Fibroblast of skin of right biceps (primary cell): ENCODE measurements at places on chromosomes 2 and 18.

GRCh38 chr2:44642123-44642857 lies 280.5 kb downstream of the CAMKMT start:
- DNase-seq: no peak

DNA sequence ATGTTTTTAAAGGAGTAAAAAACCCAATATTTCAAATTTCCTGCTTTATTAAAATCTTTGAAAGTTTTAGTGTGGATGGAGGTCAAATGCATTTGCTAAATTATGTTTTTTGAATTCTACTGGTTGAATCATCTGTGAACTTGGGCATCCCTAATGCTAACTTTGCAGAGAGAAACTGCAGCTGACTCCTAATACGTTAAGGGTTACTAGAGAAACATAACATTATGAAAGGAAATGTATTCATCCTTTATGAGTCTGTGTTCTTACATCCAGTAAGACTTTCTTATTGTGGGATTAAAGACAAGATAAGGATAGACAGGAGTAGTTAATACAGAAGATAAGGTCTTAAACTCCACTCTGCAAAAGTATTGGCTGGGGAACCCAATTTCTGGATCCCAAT lies 140.6 kb downstream of the FAM124B start:
- peak; percentile 51 for DNase-seq

GRCh38 chr2:153532140-153532539 lies 53.6 kb upstream of the RPRM start:
- DNase-seq: no peak

DNA sequence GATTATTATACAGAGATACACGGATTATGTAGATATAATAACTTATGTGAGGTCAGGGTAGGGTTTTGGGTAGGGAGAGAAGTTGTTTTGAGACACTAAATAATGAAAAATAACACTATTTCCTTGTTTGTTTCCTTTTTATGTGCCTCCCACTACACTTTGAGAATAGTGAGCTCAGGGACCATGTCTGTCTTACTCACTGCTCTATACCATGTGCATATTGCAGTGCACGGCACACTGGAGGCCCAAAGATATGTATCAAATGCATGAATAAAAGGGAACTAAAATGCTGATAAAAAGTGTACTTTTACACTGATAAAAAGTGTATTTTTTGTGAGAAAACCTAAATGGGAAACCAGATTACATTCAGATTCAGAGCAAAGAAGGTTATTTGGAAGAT lies 151.4 kb upstream of the NABP1 start:
- DNase-seq: no peak

- DNase-seq: no peak
These were observed 32.2 kb downstream of the ZAP70 start for GRCh38 chr2:97745474-97746174.

- no peak for DNase-seq
These were observed 51.9 kb downstream of the EFEMP1 start for GRCh38 chr2:55871637-55872036.

- DNase-seq: peak; percentile 90
These were observed 36.9 kb upstream of the TANC1 start for GRCh38 chr2:158931572-158931971.

DNA sequence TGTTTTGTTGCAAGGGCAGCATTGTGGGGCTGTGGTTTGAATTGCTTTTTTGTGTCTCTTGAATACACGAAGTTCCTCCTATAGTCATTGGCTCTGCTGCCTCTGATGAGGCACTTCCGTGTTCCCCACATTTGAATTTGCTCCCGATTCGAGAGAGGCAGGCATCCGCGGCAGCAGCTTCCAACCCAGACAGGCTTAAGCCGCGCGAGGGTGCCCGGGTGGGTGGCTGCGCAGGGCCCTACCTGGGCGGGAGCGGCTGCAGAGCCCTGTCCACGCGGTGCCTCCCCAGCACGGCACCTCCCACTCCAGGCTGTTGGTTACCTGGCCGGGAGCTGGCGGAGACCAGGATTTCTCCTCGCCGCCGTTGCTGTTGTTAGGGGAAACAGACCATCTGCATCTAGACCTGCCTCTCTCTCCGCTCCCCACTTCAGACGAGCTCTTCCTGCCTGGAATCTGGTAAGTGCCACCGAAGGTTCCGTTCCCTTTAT lies 151.3 kb downstream of the NEDD4L start:
- no peak for DNase-seq

- peak; percentile 29 for DNase-seq
These were observed 254.8 kb downstream of the TGIF1 start for GRCh38 chr18:3704556-3705344.

- peak; percentile 25 for DNase-seq
These were observed 195.2 kb downstream of the SLC8A1 start for GRCh38 chr2:40256649-40257048.

GRCh38 chr2:181746844-181747243 lies 66.5 kb upstream of the NEUROD1 start:
- DNase-seq: no peak

GRCh38 chr2:51919395-51919794 lies 887.5 kb upstream of the NRXN1 start:
- DNase-seq: peak; percentile 77

DNA sequence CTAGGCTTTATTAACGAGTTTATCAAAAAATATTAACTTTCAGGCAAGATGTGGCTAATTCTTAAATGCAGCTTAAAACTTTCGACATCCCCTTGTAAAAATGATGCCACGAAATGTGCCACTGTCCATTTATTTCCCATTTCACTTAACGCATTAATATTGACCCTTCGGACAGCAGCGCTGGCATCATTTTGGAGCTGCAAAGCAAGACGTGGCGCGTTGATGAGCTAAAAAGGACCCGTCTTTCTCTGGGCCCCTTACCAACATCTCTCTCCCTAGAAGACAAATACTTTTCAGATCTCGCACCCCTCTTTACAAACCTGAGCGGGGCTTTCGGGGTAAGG lies 367.9 kb downstream of the MTX2 start:
- no peak for DNase-seq

- no peak for DNase-seq
These were observed 28.0 kb downstream of the SULT1C2 start for GRCh38 chr2:108316461-108317258.

DNA sequence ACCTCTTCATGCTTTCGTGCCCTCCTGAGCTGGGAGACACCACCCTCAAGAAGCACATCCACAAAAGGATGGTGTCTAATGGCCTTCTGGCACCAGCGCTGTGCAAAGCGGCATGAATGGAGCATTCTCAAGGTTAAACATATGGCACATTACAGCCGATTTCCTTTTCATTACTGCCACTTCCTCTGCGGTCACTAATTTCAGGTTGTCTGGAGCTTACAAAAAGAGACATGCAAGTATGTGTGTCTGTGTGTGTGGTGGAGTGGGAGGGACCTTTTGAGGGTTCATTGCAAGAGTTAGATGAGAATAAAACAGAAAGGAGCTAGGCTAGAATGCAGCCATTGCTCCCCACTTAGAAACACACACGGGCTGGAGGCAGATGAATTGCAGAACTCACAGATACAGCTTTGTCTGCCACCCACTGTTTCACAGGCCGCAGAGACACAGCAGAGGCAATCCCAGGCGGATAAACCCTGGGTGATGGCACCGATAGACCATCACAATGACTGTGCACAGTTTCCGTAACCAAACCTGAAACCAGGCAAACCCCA lies 76.0 kb downstream of the TGIF1 start:
- DNase-seq: peak; percentile 48

- no peak for DNase-seq
These were observed 21.2 kb upstream of the THOC1 start for GRCh38 chr18:289026-289425.

DNA sequence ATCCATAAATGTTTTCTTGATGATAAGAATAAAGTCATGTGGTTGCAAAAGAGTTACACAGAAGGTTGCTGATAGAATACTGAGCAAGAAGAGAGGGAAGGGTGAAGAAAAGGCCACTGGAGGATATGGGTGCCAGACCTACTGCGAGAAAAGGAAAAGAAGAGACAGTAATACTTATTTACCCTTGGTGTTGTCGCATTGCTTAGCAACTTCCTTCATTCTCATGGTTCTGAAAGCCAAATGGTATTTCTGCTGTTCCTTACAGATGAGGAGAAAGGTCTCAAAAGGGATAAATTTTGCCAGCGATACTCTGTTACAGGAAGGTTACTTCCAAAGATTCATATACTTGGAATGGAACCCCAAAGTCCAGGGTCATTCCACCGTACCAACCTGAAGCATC lies 62.5 kb downstream of the LHCGR start:
- peak; percentile 20 for DNase-seq

DNA sequence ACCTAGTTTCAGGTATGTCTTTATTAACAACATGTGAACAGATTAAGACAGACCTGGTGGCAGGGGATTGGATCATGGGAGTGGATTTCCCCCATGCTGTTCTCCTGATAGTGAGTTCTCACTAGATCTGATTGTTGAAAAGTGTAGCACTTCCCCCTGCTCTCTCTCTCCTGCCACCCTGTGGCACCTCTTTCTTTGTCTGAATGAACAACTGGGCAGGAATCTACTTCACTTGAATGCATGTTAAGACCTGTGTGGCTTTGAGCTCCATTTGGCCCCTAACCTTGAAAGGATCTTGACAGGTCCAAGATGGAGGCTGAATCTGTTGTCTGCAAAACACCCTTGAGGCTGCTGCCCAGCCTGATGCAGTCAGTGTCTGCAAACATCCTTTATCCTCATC lies 194.4 kb downstream of the RNF144A start:
- DNase-seq: no peak

DNA sequence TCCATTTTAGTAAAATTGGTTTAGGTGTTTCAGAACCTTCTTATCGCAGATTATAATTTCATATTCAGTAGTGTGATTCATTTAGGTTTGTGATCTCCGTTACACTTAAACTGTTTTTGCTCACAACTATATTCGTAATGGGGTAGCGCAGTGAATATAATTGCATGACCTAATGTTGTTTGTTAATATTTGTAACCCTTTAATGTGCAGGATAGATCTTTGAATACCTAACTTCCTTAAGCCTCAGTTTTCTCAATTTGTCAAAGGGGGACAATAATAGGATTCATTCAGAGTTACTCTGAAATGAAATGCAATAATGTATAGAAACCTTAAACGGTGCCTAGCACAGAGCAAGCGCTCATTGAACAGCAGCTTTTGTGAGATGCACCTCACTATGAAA lies 558 bp upstream of the ZDBF2 start:
- no peak for DNase-seq

- no peak for DNase-seq
These were observed 21.6 kb downstream of the R3HDM1 start for GRCh38 chr2:135552887-135553286.

GRCh38 chr2:60888853-60889252 lies 7.5 kb downstream of the REL start:
- DNase-seq: no peak

DNA sequence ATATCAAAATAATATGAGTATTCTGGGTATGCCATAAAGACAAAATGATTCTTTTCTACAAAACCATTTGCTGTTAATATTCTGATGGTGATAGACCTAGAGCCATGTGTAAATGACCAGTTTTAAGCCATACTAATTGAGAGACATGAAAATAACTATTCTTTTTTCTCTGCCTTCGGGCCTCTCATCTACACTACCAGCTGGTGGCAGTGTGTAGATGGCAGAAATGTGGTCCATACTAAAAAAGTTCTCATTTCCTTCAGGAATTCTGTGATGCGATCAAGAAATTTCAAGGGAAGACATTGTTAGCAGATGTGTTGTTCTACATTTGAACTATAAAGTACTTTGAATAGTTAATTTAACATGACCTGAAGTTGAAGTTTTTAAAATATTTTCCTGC lies 485.2 kb downstream of the TRIB2 start:
- no peak for DNase-seq

DNA sequence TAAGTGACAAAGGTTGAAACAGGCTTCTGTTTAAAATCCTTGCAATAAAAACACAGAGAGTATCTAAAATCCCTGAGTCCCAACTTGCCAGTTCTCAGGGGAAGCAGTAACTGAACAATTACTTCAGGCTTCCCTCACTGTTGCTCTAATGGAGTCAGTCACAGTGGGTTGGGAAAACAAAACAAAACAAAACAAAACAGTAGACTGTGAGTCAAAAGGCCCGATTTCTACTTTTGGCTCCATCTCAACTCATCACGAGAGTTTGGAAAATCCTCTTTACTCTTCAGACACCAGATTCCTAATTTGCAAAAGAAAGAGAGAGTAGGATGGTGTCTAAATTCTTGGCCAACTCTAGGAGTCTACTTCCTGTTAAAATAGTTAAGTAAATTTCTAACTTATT lies 1.1 kb downstream of the FSHR start:
- DNase-seq: peak; percentile 26

DNA sequence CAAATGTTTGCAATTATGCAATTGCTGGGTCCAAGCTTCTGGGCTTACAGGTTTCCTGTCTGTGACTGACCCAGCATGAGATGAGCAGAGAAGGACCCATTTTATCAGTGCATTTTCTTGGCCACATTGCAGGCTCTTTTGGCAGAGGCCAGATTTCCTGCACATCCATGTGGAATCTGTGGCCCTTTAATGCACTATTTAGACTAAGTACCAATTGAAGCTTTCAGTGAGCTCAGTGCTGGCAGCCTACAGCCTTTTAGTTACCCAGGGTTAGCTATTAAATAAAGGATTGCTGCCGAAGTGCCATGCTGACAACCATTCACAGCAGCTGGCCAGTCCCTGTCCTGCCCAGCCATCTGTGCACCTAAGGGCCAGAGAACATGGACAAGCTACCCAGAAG lies 165.0 kb downstream of the ANKRD30B start:
- DNase-seq: no peak

DNA sequence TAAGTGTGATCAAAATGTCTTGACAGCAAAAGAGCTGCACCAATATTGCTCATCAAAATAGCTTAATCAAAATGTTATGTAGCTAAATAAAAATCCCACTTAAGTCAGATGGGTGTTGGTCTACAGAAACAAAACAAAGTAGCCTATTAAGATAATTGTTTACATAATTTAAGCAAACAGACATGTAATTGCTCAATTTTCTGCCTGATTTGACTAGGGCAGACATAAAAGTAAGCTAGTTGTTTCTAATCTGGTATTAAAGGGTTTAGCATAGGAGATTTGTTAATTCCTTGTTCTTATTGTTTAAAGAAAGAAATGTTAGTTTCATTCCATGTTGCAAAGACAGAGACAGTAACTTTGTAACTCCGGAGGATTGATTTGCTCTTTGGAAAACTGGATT lies 11.5 kb upstream of the FEZ2 start:
- no peak for DNase-seq

- DNase-seq: no peak
These were observed 83.5 kb downstream of the MYO5B start for GRCh38 chr18:50111398-50111797.

GRCh38 chr2:196123679-196124373 lies 47.6 kb downstream of the STK17B start:
- DNase-seq: peak; percentile 83

- no peak for DNase-seq
These were observed 512.5 kb upstream of the LRRTM4 start for GRCh38 chr2:78034706-78035105.

- DNase-seq: no peak
These were observed 220.2 kb downstream of the SUCLG1 start for GRCh38 chr2:84238907-84239306.

DNA sequence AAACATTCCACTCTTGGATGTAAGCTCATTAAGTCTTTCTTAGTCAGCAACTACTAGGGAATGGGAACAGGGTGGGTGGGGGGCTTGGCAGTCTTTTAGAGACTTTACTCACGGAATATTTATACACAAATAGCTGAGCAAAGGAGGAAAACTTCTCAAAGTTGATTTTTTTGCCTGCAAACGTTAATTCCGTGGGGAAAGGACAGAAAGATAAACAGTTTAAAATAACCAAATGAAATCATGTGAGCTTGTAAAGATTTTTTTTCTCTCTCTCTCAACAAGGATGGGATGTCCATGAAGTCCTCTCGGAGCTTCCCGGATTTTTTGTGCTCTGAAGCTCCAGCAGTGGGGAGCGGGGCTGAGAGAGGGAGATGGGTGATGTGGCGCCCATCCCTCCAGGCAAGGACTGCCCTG lies 32.2 kb upstream of the MAT2A start:
- peak; percentile 71 for DNase-seq
